Inflammatory macrophage treated with lipopolysaccharide for 4 hours (primary cell): ENCODE measurements at places on chromosomes 12 and 14.

DNA sequence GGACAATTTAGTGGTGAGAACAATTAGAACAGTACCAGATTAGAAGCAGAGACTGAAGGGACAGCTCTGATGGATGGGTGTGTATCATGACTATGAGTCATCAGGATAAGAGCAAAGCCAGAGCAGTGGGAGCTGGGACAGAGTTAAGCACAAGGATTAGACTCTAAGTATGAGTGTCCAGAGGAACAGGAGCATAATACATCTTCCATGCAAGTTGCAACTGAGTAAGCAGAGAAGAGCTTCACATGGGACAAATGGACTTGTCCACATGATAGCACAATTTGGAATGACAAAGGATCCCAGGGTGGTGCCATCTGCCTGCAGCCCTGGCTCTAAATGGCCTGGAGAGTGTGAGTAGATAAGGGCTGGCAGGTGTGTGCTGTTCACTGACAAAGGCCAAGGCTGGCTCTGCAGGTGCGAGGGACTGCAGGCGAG, 226.4 kb upstream of the CAND1 start:
- no peak for DNase-seq

DNA sequence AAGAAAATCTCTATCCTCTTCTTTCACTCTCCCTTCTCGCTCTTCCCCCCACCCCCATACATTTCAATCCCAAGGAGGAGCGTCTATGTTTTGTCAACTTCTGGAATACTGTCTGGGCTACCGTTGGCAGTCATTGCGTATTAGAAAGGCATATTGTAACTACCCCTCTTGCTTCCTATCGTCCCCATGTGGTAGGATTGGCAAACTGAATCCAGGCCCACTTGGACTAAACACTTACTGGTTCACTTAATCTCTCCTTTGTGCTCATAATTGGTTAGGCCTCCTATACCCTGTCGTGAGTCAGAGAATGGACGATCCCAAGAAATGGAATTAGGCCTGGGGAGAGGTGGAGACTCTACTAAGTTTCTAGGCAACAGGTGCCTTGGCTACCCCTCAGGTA, 68.8 kb upstream of the SLC8A3 start:
- DNase-seq: peak; percentile 8

DNA sequence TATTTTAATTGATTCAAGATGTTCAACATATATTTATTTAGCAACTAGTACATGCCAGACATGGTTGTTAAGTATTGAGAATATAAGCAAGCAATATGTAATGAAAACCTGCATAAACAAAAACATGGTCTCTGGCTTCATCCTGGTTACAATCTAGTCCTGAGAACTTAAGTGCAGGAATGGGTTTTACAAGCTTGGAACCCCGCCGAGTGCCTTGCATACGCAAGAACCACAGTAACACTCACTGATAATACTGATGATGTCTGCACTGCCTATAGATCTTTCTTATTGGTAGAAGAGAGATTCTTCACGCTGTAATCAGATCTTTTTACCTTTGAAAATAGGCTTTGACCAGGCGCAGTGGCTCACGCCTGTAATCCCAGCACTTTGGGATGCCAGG, 22.9 kb upstream of the CALM1 start:
- DNase-seq: no peak

DNA sequence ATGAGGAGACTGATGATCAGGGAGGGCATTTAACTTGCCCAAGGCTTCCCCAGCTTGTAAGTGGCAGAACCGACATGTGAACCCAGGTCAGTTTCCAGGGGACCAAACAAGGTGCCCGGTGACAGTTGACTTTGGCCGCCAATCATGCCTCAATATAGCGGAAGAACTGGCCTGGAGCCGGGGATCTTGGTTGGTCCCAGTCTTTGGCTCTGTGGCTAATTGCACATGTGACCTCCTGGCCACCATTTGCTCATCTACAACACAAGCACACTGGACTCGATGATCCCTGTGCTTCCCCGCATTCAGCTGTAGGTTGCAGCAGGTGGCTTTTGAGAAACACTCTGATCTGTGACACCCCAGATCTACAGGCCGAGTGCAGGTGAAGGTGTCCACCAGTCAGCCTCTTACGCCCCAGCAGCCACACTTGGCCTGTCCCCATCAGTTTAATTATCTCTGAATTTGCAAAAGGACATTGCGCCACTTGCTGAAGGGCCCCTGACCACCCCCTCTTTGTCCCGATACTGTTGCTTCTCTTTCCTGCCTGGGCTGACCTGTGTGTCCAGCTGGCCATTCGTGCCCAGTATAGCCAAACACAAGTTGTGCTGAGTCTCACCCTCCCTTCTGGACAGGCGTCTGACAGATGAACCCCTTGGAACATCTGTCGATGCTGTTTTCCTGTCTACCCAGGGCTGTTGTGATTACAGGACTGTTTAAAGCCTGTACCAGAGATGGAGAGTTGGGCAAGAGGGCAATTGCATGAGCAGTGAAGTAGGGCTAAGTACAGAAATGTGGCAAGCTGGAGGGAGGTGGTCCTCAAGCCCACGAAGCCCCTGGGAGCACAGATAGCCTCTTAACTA, 14.1 kb downstream of the ACACB start:
- no peak for DNase-seq

- peak; percentile 77 for DNase-seq
These were observed 19.6 kb upstream of the LRP1-AS start for GRCh38 chr12:57166971-57167371.

DNA sequence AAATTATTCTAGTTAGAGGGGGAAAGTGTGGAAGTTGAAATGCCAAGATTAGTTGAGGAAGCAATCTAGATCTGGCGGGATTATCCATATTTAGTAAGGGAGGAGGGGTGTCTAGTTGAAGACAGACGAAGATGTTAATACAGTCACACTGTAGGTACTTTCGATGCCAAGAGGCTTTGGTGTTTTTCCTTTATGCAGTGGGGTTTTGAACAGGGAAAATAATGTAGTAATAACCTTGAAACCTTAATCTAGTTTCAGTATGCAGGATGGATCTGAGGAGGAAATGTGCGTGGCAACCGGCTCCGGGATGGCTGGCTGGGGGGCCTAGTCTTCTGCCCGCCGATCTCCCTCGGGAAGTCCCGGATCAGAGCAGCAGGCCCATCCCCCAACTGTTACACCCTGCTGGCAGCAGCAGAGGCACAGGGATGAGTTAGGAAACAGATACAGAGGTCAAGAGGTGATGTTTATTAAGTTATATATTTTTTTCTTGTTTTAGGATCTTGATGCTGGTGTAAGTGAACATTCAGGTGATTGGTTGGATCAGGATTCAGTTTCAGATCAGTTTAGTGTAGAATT, 27.4 kb downstream of the MDM2 start:
- no peak for DNase-seq

DNA sequence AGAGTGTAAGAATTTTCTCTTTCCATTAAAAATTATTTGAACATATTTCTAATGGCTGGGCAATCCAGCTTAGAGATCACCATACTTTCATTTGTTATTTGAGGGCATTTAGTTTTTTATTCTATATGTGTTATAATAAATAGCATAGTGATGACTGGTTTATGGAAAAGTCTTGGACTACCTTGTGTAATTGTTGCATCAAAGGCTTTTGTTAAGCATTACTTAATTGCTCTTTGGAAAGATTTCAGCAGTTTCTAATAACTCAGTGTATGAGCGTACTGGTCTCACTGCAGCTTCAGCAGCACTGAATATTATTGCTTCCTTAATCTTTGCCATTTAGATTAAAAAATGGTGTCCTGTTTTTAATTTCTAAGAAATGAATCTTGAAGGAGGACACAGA, 22.8 kb downstream of the TMEM19 start:
- no peak for DNase-seq

DNA sequence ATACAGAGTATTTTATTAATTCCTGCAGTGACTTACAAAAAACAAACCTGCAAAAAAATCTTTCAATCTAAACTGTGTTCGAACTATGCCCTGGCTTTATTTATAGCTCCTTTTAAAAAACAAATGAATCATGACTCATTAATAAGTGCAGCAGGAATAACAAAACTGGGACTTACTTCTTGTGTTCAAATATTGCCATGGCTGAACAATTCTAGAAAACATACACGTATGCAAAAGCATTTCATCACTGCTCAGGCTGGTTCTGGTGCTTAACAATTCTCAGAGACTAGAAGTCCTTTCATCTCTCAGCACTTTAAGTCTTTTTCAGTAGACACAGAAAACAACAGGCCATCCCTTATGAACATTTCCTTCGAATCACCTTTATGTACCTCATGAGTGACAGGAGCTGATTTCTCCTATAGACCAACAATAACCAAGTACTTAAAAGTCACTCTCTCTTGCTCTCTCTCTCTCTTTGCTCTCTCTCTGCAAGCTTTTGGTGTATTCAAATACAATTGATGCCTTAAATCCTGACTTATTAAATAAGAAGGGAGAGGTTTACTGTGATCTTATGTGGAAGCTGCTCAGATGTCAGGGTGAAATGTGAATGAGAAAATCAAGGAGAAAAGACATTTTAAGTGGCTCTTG, 268.8 kb downstream of the TTC8 start:
- DNase-seq: no peak

- no peak for DNase-seq
These were observed 167.8 kb upstream of the SFSWAP start for GRCh38 chr12:131543040-131543439.

DNA sequence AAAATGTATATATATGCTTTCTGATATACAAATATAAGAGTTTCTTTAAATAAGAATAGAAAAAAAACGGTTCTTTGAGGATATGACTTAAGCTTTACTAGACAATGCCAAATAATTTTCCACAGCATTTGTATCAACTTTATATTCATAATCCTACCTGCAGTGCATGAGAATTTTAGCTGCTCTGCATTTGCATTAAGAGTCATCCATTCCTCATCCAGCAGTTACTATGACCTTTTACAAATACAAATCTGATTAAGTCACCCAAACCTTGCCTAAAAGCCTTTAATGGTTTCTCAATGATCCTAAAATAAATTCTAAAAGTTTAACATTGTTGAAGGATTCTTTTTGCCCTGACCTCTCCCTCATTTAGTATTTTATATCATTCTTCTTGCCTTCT, 116.5 kb downstream of the MGAT4C start:
- no peak for DNase-seq

- no peak for DNase-seq
These were observed 29.0 kb downstream of the ADGRD1 start for GRCh38 chr12:130982565-130983225.

GRCh38 chr14:24353559-24354481, 14.0 kb upstream of the RIPK3 start:
- peak; percentile 68 for DNase-seq

GRCh38 chr12:119645535-119646059, 22.3 kb upstream of the PRKAB1 start:
- DNase-seq: no peak

GRCh38 chr14:38286452-38286851, 30.6 kb upstream of the CLEC14A start:
- no peak for DNase-seq

DNA sequence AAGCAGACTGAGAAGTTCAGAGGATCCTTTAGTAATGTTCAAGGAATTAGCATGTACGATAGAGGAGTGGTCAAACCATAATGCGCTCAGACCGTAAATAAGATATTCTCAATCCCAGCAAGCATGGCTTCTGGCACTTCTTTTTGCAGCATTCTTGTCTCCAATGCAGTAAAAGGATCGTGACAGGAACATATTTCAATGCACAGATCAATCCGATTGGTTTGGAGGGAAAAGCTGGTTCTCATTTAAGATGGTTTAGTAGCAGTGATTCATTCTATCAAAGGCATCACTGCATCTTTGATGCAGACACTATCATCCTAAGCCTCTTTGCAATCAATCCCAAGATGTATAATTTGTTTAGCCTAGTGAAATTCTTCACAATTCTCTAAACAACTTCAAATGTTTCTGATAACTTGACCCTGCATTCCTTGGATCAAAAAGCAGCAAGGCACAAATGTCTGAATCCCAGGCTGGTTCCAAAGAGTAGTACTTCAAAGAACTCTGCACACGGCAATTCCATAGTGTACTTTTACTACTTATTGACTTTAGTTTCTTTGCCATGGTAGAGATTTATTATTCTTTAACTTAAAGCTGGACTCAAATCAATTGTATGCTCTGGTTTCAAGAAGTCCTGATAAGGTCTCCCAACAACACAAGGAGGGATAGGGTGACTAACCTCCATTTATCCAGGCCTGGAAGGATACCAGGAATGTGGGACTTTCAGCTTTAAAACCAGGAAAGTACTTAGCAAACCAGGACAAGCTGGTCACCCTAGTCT, 96.8 kb upstream of the MDM1 start:
- no peak for DNase-seq

DNA sequence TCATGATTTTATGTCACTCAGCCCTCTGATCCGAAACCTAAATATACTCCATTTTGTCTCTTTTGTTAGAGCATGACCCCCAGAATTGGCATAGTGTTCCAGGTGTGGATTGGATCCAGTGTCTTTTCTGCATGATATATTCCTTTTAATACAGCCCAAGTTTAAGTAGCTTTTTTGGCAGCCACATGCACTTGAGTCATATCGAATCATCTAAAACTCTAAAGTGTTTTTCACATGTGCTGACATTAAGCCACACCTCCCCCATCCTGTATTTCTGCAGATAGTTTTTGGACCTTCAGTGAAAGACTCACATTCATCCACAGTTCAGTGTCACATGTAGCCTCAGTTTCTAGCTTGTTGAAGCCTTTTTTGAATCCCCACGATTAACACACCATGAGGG, 30.6 kb downstream of the BORCS5 start:
- DNase-seq: no peak

DNA sequence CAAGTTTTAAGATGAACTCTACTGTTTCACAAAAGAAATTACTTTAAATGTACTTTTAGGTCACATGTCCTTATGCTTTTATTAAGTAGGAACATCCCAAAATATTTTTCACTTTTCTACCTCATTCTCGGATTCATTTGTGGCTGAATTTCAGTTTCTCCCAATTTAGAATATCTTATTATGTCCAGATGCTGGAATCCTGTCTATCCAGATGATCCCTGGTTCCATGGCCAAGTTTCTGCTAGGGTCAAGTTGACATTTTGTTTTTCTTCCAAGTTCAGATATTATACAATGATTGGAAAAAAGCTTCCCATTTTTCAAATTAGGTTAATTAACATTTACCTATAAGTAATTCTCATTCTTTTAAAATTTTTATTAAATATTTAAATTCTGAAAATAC, 181.8 kb upstream of the SLC16A7 start:
- DNase-seq: no peak

GRCh38 chr14:23430723-23431085, 4.8 kb downstream of the MYH7 start:
- DNase-seq: no peak

GRCh38 chr12:3761116-3761735, 8.3 kb upstream of the CRACR2A start:
- peak; percentile 25 for DNase-seq

DNA sequence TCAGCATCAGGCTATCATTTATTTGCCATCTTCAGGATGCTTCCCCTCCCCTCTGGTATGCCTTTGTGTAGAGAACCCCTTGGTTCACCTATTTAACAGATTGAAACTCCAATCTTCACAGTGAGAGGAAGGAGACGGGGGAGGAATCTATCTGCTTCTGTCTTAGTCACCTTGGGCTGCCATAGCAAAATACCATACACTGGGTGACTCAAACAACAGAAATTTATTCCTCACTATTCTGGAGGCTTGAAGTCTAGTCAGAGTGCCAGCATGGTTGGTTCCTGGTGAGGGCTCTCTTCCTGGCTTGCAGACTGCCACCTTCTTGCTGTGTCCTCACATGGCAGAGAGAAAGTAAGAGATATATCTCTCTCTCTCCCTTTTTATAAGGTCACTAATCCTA, 13.5 kb upstream of the EML1 start:
- no peak for DNase-seq
